Stimulated activated CD4-positive, alpha-beta T cell treated with anti-CD3 and anti-CD28 coated beads, Interleukin-4, amount 100 ng/mL, for 48 hours (primary cell): ENCODE measurements at places on chromosomes 12 and 14.
A peak's percentile ranks its signal among the peaks of the same experiment; 100 is the strongest.

DNA sequence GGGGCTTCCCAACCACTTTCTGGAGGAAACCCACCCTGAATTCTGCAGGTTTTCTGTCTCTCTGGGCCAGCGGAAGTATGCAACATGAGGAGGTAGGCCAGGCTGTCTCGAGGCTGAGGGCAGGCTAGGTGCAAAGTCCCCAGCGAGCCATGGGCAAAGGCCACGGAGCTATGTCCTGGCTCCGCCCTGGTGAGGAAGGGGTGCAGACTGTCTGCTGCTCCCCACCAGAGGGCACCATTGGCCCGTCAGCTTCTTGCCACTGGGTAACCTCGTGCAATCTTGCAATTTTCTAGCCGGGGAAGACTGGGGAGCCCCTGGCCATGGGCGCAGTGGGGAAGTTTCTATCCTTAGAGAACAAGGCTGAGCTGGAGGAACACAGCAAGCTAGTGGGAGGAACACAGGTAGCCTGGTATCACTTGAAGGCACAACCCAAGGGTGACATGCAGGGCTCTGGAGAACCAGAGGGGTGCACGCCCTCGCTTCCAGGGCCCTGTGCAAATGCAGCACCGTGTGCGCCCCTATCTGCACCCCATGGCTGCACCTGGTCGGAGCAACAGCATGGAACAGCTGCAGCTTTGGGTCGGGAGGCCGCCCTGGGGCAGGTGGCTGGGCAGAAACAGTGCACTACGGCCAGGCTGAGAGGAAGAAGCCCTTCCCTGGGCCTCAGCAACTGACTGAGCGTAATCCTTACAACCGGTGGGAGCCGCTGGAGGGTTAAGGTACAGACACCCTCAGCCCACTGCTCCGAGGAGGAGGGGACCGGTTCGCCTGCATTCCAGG is 27.6 kb upstream of the RPLP0 start:
- peak; percentile 86 for DNase-seq

- no peak for DNase-seq
Measured at GRCh38 chr12:56761812-56762211, 1.3 kb upstream of the HSD17B6 start.

DNA sequence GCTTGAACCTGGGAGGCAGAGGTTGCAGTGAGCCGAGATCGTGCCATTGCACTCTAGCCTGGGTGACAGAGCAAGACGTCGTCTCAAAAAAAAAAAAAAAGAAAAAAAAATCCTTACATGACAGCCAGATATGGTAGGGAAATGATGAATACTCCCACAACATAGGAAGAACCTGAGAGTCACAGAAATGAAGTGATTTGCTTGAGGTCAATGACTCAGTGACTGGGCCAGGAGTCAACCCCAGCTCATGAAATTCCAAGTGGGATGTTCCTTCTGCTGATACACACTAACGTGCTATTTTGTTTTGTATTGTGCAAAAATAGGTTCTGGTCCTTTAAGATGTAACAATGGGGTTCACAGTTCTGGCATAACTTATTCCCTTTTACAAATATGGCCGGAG is 9.0 kb downstream of the RHOF start:
- no peak for DNase-seq

- DNase-seq, result no peak
Measured at GRCh38 chr14:71103662-71104484, 196.6 kb downstream of the PCNX1 start.

GRCh38 chr12:19415563-19415962 is 23.7 kb upstream of the AEBP2 start:
- no peak for DNase-seq

GRCh38 chr12:83827860-83828259 is 1084.7 kb downstream of the SLC6A15 start:
- DNase-seq, result no peak

- peak; percentile 35 for DNase-seq
Measured at GRCh38 chr14:53151523-53152183, 1.5 kb downstream of the DDHD1 start.

- no peak for DNase-seq
Measured at GRCh38 chr12:28459481-28459880, 269.2 kb downstream of the CCDC91 start.

GRCh38 chr12:131409211-131409610 is 301.7 kb upstream of the SFSWAP start:
- DNase-seq, result no peak

DNA sequence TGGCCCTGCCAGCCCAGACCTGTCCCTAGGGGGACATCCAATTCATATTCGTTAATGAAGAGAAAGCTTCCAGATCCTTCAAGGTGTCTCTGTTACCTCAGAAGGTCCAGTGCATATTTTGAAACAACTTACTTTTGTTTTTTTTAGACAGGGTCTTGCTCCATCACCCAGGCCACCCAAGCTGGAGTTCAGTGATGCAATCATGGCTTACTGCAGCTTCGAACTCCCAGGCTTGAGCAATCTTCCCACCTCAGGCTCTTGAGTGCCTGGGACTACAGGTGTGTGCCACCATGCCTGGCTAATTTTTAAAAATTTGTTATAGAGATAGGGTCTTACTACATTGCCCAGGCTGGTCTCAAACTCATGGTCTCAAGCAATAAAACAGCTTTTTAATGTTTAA is 48.4 kb downstream of the B4GALNT3 start:
- DNase-seq, result no peak

GRCh38 chr12:46383654-46384450 is 11.3 kb upstream of the SLC38A2 start:
- peak; percentile 55 for DNase-seq

- DNase-seq, result peak; percentile 15
Measured at GRCh38 chr12:109777544-109777943, 55.7 kb downstream of the TRPV4 start.

GRCh38 chr12:50021031-50021430 is 4.3 kb downstream of the RACGAP1 start:
- DNase-seq, result no peak

GRCh38 chr12:46657453-46658411 is 168.1 kb downstream of the SLC38A4 start:
- no peak for DNase-seq

GRCh38 chr12:29299633-29300032 is 81.3 kb downstream of the ERGIC2 start:
- no peak for DNase-seq

DNA sequence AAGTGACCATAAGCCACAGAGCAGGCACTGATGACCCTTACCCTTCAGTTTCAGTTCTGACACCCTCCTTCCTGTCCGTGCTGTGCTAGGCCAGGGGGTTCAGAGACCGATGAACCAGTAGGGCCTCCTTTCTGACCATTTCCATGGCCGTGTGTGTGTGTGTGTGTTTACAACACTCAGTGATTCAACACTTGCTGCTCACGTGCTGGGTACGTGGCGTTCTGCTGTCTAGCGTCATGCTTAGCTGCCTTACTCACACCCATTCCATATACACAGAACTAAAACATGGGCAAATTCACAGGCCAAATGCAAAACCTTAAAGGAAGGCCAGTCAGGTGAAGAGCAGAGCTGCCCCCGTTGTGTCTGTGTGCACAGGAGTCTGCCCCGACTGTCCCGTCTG is 67.5 kb downstream of the DNAH10 start:
- DNase-seq, result no peak

DNA sequence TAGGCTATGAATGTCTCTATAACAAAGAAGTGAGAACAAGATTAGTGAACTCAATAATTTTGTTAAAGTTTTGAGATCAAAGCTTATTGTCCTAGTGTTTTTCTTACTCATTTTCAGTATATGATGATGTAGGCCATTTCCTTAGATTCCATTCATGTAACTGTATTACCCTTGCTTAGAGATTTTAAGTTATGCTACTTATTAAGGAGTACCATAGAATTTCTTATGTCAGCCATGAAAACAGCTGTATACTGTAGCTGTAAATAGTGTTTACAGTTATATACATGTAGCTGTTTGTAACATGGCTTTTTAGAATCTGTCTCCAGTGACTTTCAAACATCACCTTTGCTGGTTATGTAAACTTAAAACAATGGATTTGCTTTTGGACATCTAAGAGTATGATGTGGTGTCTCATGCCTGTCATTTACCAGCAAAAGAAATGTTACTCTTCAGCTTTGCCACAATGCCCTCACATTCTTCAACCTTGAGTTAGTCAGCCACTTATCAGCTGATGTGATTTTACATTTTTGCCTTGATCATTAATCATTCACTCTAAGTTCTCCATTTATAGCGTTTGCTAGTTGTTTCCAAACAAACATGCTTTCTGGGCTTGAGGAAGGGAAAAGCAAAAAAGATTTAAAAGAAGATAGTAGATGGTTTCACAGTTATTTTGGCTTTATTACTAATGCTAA is 55.5 kb downstream of the SLC16A7 start:
- DNase-seq, result no peak

- no peak for DNase-seq
Measured at GRCh38 chr14:51419685-51420084, 179.6 kb downstream of the TMX1 start.

- no peak for DNase-seq
Measured at GRCh38 chr12:103542078-103542477, 45.0 kb upstream of the STAB2 start.

- DNase-seq, result no peak
Measured at GRCh38 chr14:66233591-66233990, 252.6 kb upstream of the CCDC196 start.

DNA sequence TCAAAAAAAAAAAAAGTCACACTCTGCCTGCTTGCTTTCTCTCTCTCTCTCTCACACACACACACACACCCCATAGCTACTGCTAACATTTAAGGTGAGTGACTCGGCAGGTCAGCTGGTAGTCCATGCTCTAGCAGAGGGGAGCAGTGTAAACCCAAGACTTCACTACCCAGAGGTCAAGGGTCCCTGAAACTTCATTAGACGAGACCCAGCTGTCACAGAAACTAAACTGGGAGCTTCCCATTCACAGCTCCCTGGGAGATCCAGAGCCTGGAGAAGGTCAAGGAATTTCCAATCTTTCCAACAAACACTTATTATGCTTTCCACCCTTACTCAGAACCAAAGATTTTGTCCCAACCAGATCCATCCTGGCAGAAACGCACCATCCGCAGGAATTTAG is 33.2 kb downstream of the CKAP4 start:
- no peak for DNase-seq

- no peak for DNase-seq
Measured at GRCh38 chr14:65864549-65864948, 452.0 kb downstream of the FUT8 start.

DNA sequence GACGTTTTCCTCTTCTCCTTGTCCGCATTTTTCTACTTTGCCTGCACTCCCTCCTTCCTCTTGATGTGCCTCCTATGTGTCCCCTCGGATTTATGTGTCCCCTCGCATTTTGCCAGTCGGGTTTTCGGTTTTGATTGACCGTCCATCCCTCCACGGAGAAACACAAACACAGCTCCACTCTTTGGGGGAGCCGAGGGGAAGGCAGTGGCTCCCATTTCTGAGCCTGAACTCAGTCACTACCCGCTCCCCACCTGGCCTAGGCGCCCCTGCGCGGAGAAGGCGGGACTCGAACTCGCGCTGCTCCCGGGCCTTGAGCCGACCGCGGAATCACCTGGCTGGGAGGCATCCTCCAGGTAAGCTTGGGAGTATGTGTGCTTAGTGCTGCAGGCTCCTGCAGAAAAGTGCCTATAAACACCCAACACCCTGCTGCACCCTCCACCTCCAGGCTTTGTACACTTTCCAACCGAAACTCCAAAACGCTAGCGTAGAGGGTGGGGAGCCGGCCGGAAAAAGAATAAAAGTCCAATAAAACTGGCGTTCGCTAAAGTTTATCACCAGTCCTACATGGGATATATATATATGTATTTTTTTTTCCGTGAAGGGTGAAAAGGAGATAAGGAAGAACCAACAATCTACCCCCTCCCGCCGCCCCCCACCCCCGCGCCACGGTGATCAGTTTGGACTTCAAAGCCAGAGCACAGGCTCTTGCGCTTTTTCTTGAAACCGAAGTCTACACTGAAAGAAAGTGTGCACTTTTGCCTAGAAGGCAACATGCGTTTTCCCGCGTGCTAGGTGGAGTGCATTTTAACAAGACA is 3.3 kb upstream of the CCND2 start:
- peak; percentile 52 for DNase-seq

DNA sequence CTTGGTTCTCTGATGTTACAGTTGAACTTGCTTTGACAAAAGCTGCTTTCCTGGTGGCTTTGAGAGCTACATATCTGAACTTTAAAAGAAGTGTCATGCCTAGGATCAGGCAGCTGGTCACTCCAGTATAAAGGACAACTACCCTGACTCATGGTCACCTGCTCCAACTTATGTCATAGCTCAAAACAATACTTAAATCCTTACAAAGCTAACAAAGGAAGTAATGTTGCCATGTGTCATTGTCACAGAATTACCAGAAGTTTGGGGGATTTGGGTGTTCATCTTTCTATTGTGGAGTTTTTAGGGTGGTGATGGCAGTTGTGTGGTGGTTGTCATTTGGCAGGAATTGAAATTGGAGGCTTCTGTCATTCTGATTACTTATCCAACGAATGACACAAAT is 1.8 kb upstream of the TCP11L2 start:
- DNase-seq, result no peak

- DNase-seq, result no peak
Measured at GRCh38 chr14:49092345-49092744, 493.8 kb downstream of the RPS29 start.

GRCh38 chr14:66242001-66242400 is 244.2 kb upstream of the CCDC196 start:
- no peak for DNase-seq

DNA sequence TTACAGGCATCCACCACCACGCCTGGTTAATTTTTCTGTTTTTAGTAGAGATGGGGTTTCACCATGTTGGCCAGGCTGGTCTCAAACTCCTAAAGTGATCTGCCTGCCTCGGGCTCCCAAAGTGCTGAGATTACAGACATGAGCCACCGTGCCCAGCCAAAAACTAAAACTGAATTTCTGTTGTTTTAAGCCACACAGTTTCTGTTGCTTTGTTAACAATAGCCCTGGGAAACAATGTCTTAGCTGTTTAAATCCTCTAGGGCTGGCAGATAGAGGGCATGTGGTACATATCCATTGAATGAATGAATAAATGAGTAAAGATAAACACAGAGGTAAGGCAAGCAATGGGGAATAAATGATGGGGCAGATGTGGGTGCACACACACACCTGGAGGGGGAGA is 8.0 kb upstream of the EIF5 start:
- no peak for DNase-seq

- DNase-seq, result peak; percentile 35
Measured at GRCh38 chr12:123533672-123534643, at the start of gene RILPL1. TSS of gene RILPL1 (minus strand) at chr12:123533719. CDS start at chr12:123533482, 237 bp downstream.

GRCh38 chr12:116544656-116545055 is 14.5 kb upstream of the MAP1LC3B2 start:
- DNase-seq, result no peak

- no peak for DNase-seq
Measured at GRCh38 chr12:116459916-116460663, 99.1 kb upstream of the MAP1LC3B2 start.

DNA sequence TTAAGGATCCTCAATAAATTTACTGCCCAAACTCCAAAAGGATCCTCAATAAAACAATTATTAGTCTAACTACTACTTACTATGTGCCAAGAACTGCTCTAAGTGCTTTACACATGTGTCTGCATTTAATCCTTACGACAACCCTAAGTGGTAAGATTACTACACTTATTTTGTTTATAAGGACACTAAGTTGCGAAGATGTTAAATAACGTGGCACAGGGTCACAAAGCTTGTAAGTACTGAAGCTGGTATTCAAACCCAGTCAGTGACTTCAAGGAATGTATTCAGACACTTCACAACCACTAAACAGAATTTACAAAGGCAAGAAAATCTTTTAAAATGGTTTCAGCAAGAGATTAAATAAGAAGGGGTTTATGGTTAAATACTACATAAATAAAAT is 13.0 kb downstream of the FERMT2 start:
- DNase-seq, result no peak

GRCh38 chr12:25187781-25188180 is 7.2 kb downstream of the DNAI7 start:
- DNase-seq, result no peak

GRCh38 chr14:100547633-100548294 is 39.5 kb downstream of the BEGAIN start:
- no peak for DNase-seq

- no peak for DNase-seq
Measured at GRCh38 chr12:50224026-50224692, 57.0 kb upstream of the CERS5 start.
